ENCODE measurements at places on chromosomes 11 and 22.

- DNase-seq = no peak
Measured at GRCh38 chr11:101917226-101917625, 904 bp upstream of the ANGPTL5 start.

DNA sequence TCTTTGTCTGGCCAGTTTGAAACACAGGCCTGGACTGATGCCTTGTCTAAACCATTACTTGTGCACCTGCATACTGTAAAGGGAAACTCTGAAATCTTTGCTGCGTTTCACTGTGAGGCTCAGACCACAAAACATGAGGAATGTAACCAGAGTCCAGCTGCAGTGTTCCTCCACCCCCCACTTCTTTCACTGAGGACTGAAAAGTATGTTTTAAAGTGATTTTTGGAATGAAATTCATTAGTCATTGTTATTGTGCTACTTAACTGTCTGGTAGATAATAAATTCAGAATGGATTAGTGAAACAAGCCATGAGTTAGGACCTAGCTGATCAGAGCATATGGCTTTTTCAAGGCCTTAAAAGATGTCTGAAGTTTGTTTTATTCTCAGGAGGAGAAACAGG lies 181.2 kb downstream of the WNT11 start:
- DNase-seq = no peak

- no peak for DNase-seq
Measured at GRCh38 chr22:44307509-44308169, 5.1 kb downstream of the SHISAL1 start.

GRCh38 chr11:75374646-75375045 lies 23.2 kb upstream of the ARRB1 start:
- DNase-seq = no peak

DNA sequence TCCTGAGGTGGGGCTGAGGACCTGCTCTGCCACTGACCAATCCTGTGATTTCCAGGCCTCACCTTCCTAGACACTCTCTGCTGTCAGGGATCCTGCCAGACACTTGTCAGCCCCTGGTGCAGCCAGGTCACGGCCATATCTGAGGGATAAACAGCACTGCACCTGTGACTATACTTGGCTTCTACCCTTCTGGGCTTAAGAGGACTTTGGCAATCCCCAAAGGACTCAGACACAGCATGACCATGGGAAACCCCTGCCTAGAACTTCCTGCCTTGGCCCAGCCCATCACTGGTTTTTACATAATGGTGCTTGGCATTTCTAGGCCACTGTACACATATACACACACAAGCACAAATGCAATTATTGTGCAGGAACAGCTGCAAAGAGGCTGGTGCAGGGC lies 11.6 kb upstream of the OLFML1 start:
- DNase-seq = no peak

DNA sequence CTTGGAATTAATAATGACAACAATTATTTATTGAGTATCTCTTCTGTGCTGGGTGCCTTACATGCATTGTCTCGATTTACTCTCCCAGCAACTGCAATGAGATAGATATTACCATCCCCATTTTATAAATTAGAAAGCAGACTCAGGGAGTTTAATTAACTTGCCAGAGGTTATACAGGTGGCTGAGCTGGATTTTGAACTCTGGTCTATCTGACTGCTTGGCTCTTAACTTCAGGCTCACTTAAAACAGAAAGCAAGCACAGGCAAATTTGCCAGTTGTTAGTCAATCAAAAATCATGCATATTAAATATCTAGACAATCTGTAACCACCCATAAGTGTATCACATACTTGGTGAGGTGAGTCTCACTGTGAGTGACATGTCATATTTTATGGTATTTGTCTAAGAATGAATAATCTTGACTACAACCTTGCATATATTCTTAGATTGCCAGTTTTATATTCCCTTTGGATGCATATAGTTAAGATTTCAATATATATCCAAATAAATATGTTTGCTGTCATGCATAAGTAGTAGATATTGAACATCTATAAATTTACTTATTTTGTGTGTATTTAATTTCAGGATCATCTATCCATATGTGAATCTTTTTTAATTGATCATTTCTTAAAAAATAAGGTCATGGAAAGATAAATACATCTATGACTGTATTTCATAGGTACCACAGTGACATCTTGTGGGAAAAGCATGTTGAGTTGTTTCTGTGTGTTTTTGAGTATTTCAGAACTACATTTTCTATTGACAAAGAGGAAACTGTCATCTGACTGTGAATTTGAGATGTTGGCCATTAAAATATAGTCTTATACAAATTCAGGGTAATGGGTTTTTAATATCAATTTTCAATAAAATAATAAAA lies 112.0 kb upstream of the ARHGAP42 start:
- DNase-seq = no peak

DNA sequence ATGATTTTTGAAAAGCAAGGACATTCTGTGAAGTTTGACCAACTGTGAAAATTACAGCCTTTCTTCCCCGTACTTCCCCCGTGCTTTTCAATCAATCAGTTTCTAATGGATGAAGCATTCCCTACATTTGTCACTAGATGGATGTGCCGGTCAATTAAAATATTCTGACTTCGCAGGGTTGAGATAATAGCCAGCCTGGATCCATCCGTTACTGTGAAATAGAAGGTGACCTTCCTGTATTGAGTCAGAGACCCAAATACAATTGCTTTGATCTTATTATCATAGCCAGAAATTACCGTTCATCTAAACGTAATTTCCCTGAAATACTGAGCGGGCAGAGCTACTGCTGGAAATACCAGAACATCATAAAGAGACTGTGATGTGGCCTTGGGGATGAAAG lies 21.1 kb upstream of the PARVB start:
- no peak for DNase-seq

DNA sequence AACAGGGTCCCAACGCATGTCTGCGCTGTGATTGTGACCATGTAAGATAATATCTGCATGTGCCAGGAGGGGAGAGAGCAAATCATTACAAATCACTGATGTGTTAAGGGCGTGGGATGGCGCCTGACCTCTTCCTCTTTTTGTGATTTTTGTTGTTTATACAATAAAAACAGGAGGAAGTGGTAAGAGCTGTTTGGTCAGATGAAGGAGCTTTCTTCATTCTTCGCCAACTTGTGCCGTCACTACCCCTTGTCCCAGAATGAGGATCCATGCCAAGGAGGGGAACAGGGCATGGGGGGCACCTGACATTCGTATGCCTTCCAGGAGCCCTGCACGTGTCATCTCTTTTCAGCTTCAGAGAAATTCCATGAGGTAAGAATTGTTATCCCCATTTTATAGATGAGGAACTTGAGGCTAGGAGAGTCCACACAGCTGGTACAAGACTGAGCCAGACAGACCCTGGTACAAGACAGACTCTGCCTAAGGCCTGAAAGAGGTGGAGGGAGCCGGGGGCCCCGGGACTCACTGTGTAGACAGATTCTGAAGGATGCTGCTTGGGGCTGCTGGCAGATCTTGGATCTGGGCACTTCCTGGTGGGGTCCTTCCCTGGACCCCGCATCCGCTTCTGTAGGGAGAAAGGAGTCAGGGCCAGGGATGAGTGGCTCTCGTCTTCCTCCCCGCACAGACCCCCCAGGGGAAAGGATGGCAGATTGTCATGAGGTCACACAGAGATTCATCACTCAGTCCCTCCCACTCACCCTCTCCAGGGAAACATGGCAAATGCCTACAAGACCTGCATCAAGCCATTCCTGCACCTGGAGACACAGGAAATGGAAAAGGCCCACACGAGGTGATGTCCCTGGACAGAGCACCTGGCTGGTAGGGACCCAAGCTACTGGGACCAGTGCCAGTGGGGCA lies 34.6 kb downstream of the NFAM1 start:
- no peak for DNase-seq

DNA sequence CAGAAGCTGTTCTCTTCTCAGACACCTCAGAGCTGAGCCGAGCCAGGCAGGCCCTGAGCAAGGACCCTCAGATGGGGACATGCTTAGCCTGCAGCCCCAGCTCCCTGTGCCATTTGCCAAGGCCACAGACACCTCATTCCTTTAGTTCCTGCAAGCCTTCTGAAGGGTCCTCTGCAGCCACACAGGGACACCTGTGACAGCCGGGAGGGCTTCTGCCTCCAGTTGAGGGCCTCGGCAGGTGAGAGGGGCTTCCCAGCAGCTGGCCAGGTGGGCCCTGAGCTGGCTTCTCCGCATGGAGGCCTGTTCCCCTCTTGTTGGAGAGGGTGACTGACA lies 18.2 kb downstream of the INCENP start:
- DNase-seq = no peak

DNA sequence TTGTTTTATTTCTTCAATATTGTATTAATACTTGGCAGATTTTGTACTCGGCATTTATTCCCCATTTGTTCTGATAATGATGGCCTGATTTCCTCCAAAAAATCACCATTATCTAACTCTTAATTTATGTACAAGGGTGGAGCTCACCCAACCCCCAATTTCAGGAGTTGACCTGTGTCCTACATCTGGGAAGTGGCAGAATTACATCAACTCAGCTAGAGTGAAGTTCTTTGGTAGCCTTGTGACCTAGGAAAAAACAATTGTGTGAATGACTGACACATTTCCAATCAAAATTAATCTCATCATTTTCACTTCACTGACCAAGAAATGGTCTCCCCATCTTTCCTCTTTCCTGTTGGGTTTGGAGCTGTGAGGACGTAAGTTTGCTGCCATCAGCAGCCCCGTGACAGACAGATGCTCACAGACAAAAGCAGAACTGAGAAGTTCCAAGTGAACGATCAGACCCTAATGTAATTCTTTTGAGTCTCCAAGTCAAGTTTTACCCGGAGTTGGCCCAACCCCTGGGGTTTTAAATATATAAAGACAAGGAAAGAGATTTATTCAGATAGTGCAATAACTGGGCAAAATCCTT lies 16.6 kb upstream of the MS4A6E start:
- DNase-seq = no peak

DNA sequence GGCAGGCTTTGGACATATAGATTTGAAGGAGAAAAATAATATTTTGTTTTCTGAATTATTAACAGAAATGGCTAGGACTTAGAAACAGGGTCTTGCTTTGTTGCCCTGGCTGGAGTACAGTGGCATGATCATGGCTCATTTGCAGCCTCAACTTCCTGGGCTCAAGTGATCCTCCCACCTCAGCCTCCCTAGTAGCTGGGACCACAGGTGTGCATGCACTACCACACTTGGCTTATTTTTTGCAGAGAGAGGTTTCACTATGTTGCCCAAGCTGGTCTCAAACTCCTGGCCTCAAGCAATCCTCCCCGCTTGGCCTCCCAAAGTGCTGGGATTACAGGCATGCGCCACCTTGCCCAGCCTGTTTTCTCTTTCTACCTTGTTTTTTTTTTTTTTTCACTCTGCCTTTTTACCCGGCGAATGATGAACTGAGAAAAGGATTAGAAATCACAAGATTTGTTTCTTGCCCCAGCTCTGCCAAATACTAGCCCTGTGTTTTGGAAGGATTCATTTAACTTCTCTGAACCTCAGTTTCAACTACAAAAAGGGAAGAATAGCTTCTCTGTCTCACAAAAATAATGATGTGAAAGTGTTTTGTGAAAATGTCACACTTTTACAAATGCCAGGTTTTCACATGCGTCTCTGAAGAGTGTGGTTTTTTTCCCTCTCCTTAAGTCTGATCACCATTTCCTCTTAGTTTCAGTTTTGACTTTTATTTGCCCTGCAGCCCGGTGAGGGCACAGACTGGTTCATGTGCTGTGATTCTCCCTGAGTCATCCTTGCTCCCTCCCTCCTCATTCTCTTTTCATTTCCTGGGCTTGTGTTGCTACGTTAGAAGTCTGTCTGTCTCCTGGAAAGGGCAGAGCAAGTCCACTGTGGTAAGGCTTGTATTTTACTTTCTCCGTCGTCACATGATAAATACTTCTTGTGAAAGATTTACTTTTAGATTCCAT lies 67.7 kb downstream of the BCL2L13 start:
- peak; percentile 72 for DNase-seq

DNA sequence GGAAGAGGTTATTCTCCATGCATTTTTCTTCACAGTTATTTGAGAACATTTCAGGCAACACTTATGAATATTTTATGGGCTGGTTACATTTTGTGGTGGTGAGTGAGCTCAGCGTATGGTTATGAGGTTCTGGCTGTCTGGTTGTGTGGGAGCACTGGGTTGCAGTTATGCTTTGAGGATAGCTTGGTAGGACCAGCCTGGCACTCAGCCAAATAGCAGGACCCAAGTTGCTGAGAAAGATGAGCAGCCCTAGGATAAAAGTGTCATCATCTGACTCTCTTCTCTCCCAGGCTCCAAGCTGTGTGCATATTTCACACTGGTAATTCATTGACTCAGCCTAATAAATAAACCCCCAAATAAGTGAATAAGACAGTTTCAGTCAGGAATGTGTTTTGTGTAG lies 8.1 kb upstream of the SRSF8 start:
- DNase-seq = no peak

DNA sequence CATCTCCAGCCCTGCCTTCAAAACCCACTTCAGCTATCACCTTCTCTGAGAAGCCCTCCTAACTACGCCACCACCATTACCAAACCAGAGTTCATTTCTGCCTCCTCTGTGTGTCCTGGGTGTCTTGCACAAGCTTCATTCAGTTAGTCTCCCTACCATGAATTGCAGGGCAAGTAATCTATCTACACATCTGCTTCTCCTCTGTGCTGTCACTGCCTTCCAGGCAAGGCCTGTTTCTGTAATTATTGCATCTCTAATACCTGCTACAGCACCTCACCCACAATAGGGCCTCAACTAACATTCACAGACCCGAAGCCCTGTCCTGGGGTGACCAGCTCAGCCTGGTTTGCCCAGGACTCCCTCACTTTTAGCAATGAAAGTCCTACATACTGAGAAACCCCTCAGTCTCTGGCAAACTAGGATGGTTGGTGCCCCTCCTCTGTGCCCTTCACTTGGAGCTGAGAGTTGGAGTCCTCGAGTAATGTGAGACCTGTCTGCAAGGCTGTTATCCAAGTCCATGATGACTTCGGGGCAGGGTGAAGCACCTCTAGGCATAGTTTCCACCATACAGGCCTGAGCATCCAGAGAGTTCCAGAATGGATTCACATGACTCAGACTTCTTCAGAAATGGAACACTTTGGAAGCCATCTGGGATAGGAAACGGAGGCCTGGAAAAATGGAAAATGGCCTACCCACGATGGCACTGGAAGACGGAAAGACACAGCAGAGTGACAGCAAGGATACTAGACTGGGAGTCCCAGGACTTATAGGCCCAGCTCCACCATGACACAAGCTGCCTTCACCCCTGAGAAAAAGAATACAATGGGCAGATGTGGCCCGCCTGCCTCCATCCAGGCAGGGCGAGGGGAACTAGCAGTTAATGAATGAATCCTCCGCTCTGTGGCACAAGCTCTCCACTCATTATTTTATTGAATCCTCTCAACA lies 269.3 kb downstream of the BUD13 start:
- no peak for DNase-seq

DNA sequence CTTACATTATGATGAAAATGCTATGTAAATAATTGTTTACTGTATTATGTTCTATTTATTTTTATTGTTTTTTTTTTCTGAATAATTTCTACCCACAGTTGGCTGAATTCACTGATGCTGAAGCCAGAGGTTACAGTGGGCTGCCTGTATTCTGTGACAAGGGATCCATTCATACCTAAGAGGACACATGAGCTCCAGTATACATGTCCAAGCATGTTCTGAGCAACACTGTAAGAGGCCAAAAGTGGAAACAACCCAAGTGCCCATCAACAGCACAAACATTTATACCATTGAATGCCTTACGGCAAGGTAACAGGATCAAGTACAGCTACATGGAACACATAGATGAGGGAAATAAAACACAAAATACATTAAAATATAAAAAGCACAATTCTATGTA lies 1.4 kb upstream of the SRSF8 start:
- no peak for DNase-seq

- no peak for DNase-seq
Measured at GRCh38 chr22:28408709-28409108, 270.9 kb downstream of the TTC28 start.
